G401 (cell line): ENCODE measurements at places on chromosomes 12 and 14.

DNA sequence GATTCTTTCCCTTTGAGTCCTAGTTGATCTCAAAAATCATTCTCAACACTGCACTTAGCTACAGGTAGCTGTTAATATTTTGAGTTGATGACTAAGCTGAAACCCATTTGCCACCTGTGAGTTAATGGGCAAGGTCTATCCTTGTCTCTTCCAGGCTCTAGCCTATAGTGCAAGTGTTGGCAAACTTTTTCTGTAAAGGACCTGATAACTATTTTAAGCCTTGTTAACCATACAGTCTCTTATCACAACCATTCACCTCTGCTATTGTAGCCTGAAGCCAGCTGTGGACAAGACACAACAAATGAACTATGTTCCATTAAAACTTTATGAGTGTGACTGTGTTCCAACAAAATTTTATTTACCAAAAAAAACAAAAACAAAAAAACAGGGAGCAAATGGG lies 19.4 kb downstream of the RAP1B start:
- DNase-seq, result no peak

DNA sequence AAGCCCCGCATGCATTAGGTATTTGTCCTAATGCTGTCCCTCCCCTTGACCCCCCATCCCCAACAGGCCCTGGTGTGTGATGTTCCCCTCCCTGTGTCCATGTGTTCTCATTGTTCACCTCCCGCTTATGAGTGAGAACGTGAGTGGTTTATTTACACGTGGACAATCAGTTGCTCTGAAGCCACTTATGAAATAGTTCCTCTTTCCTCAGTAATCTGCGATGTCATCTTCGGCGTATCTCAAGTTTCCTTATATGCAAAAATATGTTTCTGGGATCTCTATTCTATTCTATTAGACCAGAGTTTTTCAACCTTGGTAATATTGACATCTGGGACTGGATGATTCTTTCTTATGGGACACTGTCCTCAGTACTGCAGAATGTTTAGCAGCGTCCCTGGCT lies 56.0 kb upstream of the DCD start:
- no peak for DNase-seq

GRCh38 chr12:111428728-111429175 lies 23.0 kb downstream of the SH2B3 start:
- no peak for DNase-seq

DNA sequence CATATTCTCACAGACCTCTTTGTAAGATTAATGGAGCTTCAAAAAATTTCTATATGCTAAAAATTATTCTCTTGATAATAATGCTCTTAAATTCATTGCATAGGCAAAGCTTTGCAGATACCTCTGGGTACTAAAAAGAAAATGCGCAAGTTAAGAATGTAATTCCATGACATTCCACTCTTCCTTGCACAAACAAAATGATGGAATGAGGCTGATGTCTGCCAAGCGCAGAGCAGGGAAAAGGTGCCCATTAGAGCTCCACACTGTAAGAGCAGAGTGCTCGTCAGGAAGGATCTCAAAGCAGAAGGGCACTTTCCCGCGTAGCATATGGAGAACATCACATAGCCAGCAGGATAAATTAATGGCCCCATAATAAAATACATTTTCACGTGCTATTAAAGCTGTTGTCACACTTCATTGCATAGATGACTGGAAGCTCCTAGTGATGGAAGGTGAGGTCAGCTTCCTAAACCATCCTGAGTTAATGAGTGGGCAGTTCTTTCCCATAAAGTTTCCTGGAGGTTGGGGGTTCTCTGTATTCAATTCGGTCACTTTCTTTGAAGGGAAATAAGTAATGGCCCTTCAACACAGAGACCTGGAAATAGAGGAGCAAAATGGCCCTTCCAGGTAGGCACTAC lies 1058.9 kb downstream of the GALC start:
- no peak for DNase-seq

- no peak for DNase-seq
These were observed 11.9 kb downstream of the STYX start for GRCh38 chr14:52741865-52742264.
